ENCODE measurements at places on chromosomes 2 and 18.

DNA sequence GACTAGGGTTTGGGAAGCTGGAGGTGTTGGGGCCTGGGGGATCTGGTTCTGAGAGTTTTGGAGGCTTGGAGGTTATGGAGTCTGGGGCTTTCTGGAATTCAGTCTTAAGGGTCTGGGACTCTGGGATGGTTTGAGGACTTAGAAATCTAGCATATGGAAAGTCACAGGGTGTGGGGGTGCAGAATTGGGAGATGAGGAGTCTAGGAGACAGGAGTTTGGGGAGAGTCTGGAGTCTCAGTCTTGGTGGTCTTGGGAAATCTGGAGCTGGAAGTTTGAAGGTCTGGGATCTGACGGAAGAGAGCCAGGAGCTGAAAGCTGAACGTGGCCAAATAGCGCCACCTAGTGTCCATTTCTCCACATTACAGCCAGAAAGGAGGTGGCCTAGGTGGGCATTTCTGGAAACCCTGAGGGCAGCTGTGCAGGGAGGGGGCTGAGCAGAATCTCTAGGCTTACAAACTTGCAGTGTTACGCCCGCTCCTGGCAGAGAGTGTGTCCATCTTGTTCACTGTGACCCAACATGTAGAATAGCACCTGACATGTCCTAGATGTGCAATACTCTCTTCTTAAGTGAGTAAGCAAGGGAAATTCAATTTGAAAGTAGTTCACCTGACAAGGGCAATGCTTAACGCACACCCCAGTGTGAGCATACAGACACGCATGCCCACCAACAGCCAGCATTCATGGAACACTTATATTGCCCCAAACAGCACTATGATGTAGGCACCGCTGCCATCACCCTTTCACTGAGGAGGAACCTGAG is 204.8 kb downstream of the TFCP2L1 start:
- DNase-seq: peak; percentile 48

DNA sequence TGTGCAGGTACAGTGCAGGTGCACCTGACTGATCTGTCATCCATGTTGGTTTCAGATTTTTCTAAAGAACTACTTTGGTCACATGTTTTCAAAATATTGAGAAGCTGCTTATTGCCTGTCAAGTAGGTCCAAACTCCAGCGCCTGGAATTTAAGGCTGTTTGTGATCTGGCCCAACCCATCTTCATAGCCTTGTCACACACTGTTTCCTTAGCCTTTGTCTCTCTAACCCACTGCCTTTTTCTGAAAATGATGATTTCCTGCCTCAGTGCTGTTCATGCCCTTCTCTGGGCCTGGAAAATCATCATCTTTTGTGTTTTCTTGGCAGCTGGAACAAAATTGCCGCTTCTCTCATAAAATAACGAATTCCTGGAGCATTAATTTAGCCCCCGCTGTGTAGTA is 7.2 kb downstream of the LIMS1 start:
- no peak for DNase-seq

DNA sequence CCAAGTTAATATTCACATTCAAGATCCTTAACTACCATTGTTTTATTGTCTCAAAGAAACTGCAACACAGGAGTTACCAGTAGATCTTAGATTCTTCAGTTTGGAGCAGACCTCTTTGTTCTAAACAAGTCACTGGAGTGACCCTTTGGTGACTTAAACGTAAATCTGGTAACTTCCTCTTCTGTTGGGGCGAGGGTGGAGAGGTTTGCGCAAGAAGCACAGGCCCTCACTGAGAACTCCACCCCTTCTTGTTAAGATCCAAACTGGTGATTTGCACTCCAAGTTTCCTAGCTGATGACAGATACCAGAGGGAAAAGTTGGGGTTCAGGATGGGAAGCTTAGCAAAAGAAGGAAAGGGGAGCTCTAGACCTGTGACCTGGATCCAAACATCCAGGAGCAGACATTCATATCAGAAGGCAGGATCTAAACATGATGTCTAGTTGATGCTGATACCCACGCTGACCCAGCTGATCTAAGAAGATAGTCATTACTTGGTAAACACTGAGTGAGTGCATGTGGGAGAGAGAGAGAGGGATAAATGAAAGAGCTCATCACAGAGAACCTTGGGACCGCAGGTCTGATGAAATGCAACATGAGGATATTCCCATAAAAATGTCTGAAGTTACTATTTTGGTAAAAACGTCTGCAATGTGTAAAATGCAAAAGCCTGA is 256.0 kb downstream of the CDH20 start:
- DNase-seq: no peak

DNA sequence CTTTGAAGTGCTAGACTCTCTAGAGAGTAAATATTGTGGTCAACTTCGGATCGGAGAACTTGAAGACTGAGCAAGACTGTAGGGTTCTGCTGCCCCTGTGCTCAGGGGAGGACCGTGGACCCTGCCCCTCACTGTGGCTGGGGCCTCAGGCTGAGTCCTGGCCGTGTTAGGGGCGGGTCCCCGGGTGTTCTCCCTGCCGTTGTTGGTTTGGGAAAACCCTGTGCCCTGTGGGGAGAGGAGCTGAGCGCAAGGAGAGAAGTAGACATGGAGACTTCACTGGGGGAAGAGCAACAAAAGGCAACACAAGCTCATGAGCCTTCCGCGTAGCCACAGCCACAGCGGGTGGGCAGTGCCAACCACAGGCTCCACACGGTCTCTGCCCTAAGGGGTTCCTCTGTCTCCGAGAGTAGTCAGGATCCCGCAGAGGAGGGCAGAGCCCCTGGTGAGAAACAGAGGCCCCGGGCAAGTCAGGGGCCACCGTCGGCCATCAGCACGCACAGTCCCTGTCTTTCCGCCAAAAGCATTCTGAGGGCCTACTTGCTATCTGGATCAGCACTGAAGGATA is 53.1 kb downstream of the NTSR2 start:
- no peak for DNase-seq

- no peak for DNase-seq
These were observed 34.0 kb downstream of the ZC3H8 start for GRCh38 chr2:112220831-112221230.

DNA sequence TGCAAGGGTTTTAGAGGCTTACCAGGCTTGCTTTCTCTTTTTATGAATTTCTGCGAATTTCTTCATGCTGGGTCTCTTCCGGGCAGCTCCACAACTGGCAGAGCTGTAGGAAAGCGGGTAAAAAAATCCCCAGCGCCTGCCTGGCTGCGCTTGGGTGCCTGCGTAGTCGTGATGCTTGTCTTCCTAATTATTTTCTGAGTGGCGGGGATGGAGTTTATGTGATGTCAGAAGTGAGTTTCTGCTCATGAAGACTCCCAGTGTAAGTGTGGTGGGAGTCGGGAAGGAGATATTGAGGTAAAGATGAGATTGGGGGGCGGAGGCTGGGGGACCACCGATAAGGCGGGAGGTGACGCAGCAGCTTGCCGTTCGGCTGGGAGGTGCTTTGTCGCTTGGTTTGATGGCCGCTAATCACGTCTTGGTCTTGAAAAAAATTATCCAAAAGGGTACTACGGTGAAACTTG is 229.8 kb downstream of the LDLRAD4 start:
- no peak for DNase-seq

DNA sequence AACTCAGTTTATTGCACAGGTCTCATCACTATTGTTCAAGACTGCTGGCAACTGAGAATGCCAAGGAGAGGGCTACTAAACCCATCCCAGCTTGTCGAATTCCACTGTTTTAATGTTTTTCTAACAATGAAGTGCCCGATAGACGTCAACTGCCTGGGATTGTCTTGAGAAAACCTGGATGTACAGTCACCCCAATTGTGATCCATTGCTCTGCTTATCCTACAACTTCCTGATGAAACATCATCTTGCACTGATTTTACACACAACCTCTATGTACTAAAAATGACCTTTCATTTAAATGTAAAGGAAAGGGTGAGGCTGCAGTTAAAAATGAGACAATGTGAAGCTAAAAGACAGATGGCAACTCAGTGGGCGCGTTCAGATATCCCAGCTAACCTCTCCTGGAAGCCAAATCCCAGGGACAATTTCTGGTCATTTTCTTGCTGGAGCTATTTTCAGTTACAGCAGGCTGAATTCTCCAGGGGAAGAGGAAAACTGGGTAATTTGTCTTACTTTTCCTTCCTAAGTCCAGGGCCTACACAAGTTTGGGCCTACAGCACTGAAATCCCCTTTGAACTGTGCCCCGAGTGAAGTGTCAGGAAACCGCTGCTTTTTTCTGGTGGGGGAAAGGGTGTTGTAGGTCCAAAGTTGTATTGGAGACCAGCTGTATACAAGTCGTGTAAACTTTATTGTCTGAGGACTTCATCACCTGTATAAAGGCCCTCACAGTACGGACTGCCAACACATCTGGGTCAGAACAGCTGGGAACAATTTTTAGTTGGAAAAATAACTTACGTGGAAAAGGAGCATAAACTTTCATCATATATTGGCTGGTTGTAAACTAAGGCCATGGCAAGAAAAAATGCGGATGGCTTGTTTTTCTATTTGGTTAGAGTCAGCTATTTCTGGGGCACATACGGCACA is 68.9 kb upstream of the LTBP1 start:
- no peak for DNase-seq

DNA sequence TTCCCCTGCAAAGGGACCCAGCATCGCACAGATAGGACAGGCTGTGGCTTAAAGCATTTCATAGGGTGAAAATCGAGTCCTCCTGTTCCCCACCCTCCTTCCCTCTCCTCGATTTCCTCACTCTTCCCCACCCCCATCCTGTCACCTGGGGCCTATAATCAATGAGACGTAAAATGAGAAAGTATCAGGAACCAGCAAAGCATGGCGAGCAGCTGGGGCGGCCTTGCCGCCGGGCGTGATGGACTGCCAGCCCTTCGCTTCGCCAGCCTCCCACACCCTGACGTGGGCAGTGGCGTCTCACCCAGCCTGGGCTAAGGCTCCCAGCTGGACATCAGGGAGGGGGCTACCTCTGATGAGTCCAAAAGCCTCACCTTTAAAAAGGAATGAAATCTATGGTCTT is 11.1 kb downstream of the SLC30A3 start:
- DNase-seq: no peak

- DNase-seq: no peak
These were observed 174.0 kb downstream of the MREG start for GRCh38 chr2:215839309-215839708.

DNA sequence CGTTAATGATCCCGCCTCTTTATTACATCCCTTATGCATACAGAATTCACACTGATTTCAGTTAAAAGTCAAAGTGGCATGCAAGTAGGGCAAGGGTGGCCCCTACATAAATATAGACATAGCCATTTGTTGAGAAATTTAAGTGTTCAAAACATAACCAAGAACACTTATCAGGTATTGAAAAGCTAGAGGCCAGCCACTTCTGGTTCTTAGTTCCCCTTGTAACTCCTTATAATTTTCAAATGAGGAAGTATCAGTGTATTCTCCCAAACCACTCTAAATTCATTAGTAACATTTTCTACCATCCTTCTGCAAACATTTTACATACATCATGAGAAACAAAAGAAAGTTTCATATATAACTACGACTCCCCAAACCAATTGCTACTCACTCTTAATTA is 5.8 kb upstream of the ARL5A start:
- DNase-seq: no peak

DNA sequence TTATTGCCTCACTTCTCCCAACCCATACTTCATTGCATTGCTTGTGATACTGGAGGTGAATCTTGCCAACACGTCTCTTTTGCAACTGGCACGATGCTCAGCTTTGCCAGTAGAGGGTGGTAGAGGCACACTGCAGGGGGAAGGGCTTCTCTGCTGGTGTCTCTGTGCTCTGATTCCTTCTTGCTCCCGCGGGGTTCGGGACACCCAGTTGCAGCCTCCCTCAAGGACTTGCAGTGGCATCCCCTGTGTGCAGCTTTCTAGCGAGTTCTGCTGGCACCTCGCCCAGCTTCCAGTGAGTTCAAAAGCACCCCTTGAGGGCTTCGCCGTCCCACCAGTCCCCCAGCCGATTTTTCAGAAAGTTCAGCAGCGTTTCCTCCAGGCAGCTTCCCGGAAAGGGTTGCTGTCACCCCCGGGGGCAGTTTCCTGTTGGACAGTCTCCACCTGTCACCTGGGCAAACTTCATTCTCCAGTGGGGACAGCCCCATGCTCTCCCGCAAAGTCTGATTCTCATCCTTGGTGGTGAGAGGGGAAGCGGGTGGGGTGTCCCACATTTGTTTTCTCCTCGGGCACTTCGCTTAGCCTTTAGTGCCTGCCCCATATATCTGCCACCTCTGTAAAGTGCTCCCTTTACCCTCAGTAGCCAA is 35.4 kb upstream of the EN1 start:
- DNase-seq: peak; percentile 67

- DNase-seq: no peak
These were observed 101.0 kb upstream of the LMAN1 start for GRCh38 chr18:59460072-59460420.

DNA sequence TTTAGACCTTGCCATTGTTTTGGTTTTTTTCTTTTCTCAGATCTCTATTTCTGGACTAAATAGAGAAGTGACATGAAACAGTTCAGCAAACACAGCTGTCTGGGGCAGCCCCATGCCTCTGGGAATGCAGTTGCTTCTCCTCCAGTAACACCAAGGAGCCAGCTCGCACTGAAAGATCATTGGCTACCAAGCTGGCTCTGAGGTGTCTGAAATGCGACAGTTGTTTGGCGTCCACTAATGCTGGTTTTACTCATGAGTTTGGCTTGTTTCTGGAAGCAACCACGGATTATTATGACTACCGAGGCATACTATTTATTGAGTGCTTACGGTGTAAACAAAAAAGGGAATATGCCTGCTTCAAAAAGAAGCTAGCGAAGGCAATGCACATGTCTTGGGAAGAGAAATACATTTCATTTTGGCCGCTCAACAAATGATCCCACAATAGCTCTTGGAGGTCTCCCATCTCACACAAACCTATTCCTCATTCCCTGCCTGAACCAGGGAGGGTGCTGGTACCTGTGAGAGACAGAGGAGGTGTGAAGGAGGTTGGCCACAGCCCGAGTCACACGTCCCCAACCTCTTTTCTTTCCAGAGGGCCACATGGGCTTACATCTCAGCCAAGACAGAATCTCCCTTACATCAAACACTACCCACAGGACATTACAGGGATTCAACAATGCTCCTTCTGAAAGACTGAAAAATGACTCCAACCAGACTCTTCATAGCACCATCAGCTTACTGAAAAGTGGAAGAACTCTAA is 37.5 kb upstream of the NEB start:
- no peak for DNase-seq

DNA sequence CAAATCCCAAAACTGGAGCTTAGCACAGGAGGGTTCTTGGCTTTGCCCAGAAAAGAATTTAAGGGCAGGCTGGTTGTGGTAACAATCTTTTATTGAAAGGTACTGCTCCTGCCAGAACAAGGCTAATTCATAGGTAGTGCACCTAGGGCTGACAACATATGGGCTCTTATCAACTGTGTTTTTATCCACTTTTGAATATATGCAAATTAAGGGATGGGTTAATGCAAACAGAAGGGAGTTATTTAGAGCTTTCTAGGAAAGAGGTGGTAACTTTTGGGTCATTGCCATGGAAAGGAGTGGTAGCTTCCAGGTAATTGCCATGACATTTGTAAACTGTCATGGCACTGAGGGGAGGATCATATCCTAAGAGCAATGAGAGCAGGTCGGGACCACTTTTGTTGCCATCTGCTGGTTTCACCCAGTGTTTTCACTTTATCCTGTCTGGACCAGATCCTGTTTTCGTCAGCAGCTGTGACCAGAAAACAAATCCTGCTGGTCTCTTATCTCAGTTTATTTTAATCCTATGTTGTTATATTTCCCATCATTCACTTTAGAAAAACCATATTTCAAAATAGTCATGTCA is 981 bp downstream of the C2orf66 start:
- no peak for DNase-seq

GRCh38 chr2:233015019-233015645 is 2.1 kb upstream of the NGEF start:
- no peak for DNase-seq

Measured in stimulated activated naive CD8-positive, alpha-beta T cell treated with anti-CD3 and anti-CD28 coated beads, Interleukin-15, amount 100 ng/mL, for 72 hours (primary cell).